HTR-8/SVneo (cell line): ENCODE measurements at places on chromosomes 7 and 10.

GRCh38 chr7:85529201-85529600 is 342.3 kb upstream of the SEMA3D start:
- no peak for DNase-seq

- no peak for DNase-seq
Observed at GRCh38 chr7:116702046-116702785, 30.2 kb downstream of the MET start.

DNA sequence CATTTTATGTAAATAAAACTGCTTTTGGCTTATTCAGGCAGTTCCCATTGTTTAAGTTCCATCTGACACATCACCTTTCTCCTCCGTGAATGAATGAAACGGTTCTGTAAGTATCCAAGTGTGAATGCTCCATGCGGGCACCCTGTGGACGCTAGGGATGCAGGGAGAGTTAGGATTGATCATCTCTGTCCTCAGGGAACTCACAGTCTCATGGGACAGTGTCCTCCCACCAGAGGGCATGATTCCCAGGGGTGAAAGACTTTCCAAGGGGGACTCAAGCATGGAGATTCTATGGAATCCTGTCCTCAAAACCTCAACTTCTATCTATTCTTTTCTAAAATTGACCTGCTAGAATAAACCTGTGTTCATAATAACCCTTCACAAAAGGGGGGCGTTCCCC is 98.8 kb downstream of the HECW1 start:
- DNase-seq = peak; percentile 30

DNA sequence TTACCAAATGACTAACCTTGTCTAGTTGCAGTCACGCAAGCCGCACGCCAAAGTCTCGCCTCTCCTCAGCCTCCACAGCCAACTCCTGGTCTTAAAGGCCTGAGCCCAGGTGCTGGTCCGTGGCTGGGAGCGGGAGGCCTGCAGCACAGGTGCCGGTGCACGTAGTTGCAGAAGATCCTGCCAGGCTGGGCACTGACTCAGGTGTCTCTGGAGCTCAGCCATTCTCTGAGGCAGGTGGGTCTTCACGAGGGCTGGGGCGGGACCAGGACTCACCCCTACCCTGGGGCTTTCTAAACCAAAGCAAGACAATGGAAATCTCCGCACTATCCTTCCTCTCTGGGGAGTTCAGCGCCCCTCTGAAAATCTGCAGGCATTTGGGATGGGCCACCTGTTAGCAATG is 216.4 kb downstream of the MLLT10 start:
- DNase-seq = no peak

DNA sequence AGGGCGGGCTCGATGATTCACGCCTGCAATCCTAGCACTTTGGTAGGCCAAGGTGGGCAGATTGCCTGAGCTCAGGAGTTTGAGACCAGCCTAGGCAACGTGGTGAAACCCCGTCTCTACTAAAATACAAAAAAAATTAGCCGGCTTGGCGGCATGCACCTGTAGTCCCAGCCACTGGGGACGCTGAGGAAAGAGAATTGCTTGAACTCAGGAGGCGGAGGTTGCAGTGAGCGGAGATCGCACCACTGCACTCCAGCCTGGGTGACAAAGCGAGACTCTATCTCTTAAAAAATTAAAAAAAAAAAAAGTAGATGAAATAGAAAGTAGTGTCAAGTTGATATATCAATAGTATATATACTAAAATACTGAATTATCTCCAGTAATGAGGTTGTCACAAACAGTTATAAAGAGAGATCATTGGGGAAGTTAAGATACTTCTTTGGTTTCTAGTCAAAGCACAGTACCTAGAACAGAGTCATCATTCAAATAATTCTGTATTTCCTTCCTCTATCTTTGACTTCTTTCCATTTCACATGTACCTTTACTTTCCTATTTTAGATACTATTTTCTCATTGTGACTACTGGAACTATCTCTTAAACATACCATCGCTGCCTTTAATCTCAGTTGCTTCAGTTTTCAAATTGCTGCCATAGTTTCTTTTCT is 491.7 kb downstream of the GRM8 start:
- no peak for DNase-seq

DNA sequence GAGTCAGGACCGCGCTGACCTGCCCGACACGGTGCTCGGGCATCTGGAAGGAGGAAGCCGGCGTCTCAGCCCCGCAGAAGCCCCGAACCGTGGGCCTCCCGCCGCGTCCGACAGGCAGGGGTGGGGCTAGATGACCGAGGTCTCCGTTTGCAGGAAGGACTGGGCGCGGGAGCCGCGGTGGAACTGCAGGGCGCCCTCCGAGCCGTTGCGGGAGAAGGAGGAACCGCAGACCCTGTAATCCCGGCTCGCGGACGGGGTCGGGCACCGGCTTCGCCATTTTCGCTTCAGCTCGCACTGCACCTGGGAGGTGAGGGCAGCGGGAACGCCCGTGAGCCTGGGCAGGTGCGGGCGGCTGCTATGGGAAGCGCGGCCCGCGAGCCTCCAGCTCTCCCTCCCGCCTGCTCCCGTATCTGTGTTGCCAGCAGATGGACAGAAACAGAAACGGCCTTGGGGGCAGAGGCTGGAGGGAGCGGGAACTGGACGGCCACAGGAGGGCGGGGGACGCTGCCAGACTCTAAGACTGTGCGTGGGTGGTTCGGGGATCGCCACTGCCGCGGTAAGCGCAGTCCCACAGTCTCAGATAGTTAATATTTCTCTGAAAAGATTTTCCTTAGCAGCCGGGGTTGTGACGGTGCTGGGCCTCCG is 114.1 kb downstream of the VIPR2 start:
- peak; percentile 29 for DNase-seq

DNA sequence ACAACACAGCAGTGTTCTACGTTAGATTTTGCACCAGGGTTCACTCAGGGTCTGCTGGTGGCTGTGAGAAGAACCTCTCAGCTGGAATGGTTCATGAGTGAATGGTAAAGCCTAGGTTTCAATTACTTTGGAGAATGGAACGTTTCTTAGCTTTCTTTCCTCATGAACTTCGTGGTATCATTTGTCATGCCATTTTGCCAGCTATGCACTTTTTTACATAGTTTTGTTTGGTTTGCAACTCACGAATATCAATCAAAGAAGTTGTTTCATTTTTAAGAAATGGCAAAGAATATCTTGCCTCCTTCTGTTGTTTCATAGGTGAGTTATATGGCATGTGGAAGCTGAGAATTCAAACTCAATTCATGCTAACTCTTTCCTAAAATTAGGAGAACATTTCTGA is 34.1 kb upstream of the RAB11FIP2 start:
- no peak for DNase-seq

- DNase-seq = no peak
Observed at GRCh38 chr7:28759475-28759971, 198.6 kb downstream of the TRIL start.

GRCh38 chr7:12370249-12370648 is 33.4 kb downstream of the VWDE start:
- DNase-seq = no peak

GRCh38 chr10:78972160-78972946 is 96.4 kb upstream of the ZMIZ1 start:
- DNase-seq = peak; percentile 69

DNA sequence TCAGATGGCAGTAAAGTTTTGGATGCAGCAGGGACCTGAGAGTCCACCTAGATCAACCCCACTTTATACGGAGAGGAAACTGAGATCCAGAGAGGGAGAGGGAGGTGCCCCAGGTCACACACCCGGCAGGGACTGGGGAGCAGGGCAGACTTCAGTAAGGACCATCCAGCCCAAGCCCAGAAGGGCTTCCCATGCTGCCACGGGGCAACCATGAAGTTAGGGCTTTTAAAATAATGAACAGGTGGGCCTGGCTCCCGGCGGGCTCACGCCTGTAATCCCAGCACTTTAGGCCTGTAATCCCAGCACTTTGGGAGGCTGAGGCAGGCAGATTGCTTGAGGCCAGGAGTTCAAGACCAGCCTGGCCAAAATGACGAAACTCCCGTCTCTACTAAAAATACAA is 98.5 kb downstream of the HIP1 start:
- no peak for DNase-seq

DNA sequence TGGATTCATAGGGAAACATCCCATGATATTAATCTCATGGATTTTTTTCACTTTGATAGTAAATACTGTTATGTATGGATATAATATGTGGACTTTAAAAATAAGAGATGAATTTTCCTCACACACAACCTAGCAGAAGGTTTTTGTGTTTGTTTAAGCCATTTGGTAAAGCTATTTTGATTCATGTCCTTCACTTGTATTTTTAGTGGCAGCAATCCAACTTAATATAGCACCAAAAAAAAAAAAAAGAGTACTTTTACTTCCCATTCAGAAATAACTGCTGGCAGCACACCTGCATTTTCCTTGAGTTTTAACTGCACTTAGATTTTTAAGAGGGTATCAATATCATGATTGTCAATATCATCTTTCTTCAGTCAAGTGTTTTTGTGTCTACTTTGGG is 60.0 kb downstream of the MCMBP start:
- DNase-seq = no peak

GRCh38 chr7:146683439-146683838 is 566.8 kb downstream of the CNTNAP2 start:
- no peak for DNase-seq
